ENCODE measurements at places on chromosomes 13 and 19. TPM values are rescaled to one million over a fixed set of nuclear protein-coding genes. Genes with fewer than 3 reads are reported as not detected.
A peak's percentile ranks its signal among the peaks of the same experiment; 100 is the strongest.

Gene CGB2
- total RNA-seq = not detected

Gene CYP4F8
- not detected for total RNA-seq

Gene LILRA2
- total RNA-seq = not detected

Gene URAD
- total RNA-seq = not detected

DNA sequence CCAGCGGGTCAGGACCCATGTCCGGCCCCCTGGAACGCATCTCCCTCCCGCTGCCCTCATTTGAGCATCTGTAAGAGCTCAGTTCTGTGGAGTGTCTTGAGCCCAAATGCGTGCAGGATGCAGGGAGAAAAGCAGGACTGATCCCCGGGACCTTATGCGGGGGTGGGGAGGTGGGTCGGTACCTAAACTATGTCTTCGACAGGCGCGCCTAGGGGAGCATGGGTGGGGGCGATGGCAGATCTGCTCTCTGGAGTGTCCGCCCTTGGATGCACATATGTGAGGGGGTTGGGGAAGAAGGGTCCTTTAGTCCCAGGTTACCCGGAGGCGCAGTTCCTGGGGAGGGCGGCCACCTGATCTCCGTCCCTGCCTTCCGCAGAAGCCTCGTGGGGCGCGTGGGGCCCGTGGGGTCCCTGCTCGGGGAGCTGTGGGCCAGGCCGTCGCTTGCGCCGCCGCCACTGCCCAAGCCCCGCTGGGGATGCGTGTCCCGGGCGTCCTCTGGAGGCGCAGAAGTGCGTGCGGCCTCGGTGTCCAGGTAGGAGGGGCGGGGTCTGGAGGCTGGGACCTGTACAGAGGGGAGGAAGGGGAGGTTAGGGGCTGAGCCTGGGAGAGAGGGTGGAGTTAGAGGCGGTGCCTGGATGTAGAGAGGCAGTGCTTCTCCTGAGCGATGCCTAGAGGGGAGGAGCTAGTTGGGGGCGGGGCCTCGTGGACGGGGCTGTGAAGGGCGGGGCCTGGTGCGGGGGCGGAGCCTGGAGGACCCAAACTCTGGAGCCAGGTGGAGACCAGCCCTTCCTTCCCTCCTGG, 2.9 kb downstream of the CILP2 start:
- no peak overlapping the region for H3K27ac ChIP-seq
- H3K4me1 ChIP-seq = peaks cover 26% of the 10 kb centered on the region
- H3K4me3 ChIP-seq = peak overlapping the region; percentile 70
- no peaks in the 10 kb centered on the region for H3K36me3 ChIP-seq
- peak; percentile 91 for DNase-seq

DNA sequence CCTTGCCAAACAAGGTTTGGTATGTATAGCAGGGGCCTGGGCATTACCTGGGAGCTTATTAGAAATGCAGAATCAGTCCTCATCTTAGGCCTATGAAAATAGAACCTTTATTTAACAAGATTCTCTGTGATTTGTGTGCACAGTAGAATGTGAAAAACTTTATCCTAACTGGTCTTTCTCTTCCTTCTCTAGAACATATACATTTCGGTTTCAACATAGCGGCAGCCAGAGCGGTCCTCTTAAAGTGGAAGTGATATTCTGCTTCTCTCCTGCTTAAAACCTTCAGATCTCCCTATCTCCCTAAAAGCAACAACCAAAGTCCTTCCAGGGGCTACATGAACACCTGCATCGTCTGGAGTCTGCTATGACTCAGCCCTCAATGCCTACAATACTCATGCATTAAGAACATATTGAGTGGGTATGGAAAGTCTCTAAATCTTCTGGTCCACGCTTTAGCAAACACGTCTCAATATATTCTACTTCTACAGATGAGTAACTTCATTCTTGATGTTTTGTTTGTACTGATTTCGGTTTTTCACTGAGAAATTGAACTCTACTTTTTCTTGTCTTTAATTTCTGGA, 84.5 kb downstream of the SPRY2 start:
- H3K4me3 ChIP-seq = no peak overlapping the region
- no peaks in the 10 kb centered on the region for H3K36me3 ChIP-seq

DNA sequence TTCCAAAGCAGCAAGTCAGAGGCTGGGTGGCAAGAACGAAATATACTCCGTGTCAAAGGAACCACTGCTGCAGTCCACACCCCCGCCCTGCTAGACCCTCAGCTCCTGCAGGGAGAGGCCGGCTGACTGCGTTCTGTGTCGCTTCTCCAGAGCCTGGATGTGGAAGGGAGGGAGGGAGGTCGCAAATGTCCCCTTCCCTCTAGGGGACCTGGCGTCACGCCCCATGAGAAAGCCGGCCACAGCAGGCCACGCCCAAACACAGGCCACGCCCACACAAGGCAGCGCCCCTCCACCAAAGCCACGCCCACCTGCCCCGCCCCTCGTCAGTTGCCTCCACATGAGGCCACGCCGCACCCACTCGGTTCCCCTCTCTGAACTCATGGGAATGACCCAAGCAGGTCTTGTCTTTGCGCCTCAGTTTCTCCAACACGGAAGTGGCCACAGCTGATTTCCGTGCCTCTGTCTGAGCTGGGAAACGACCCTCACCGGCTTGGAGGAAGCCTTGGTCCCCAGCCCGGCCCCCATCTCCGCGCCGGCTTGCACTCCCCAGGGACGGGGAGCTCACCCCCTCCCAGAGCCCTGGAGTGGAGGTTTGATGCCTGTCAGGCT, 38.4 kb upstream of the TCF3 start:
- DNase-seq = peak; percentile 80
- peaks cover 27% of the 10 kb centered on the region for H3K27me3 ChIP-seq
- H3K4me1 ChIP-seq = no peaks in the 10 kb centered on the region
- H3K36me3 ChIP-seq = no peaks in the 10 kb centered on the region
- no peak overlapping the region for H3K27ac ChIP-seq

DNA sequence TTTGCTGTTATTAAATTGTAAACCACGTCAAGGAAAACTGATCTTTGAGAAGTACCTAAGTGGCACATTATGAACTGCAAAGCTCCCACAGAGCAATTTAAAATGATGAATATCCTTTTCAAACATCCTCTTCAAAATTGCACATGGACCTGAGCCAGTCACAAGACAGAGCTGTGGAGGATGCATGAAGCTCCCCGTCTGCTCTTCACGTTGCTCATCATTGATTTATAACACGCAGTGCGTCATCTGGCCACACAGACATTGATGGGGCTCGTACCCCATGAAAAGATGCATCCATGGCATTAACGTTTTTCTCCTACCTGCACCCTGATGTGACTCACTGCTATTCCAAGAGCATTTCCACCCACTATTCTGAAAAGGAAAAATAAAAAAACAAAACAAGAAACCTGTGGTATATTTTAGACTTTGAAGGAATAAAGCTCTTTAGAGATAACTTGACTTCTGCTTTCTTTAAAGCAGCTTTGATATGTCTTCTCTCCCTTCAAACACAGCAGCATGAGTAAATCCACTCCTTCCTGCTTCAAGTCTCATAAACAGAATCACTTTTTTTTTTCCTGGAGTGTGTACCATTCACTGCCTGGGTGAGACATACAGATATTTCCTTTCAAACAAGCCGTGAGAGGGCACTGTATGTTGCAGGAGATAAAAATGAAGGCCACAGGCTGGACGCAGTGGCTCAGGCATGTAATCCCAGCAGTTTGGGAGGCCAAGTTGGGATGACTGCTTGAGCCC, 7.2 kb upstream of the SERTM1 start:
- no peak overlapping the region for H3K4me3 ChIP-seq
- no peak for DNase-seq
- H3K36me3 ChIP-seq = no peaks in the 10 kb centered on the region
- H3K4me1 ChIP-seq = no peaks in the 10 kb centered on the region
- H3K27me3 ChIP-seq = peaks cover 6% of the 10 kb centered on the region
- no peak overlapping the region for H3K27ac ChIP-seq

DNA sequence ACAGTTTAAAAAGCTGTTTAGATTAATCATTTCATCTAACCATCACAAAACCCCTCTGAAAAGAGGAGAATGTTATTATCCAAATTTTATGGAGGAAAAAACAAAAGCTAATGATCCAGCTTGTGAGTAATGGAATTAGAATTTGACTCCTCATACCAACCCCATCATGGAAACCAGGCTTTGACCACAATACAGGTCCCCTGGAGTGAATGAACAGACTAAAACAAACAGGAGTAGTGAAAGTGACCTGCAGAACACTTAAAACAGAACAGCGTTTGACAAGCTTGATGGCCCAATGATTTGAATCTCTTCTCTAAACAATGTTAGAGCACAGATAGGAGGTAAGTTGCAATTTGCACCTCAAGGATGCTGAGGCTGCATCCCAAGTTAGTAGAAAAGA, 230.0 kb downstream of the DCT start:
- H3K4me3 ChIP-seq = no peak overlapping the region
- no peak overlapping the region for H3K27ac ChIP-seq
- H3K27me3 ChIP-seq = peaks cover 7% of the 10 kb centered on the region
- no peaks in the 10 kb centered on the region for H3K36me3 ChIP-seq
- H3K4me1 ChIP-seq = peaks cover 4% of the 10 kb centered on the region

GRCh38 chr19:18784786-18785120, 6.4 kb downstream of the COMP start:
- no peaks in the 10 kb centered on the region for H3K36me3 ChIP-seq
- H3K4me1 ChIP-seq = peaks cover 32% of the 10 kb centered on the region
- H3K4me3 ChIP-seq = no peak overlapping the region
- H3K27me3 ChIP-seq = peaks cover 41% of the 10 kb centered on the region
- DNase-seq = no peak

DNA sequence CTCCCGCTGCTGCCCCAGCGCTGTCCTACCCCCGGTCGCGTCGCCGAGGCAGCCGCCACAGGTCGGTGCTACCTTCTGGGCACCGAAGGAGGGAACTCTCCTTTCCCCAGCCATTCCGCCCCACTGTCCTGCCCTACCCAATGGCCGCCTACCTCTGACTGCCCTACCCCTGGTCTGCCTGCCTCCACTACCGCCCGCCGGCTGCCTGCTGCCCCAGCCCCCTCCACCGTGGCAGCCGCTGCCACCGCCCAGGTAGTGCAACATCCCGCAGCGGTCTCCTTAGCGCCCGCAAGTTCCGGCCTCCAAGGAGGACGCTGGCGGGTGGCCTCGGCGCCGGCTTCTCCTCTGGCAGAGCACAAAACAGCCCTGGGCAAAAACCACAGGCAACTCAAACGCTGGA, 1303.1 kb downstream of the UQCRFS1 start:
- H3K4me1 ChIP-seq = no peaks in the 10 kb centered on the region
- no peaks in the 10 kb centered on the region for H3K27me3 ChIP-seq
- no peak for DNase-seq
- H3K27ac ChIP-seq = no peak overlapping the region
- no peaks in the 10 kb centered on the region for H3K36me3 ChIP-seq

DNA sequence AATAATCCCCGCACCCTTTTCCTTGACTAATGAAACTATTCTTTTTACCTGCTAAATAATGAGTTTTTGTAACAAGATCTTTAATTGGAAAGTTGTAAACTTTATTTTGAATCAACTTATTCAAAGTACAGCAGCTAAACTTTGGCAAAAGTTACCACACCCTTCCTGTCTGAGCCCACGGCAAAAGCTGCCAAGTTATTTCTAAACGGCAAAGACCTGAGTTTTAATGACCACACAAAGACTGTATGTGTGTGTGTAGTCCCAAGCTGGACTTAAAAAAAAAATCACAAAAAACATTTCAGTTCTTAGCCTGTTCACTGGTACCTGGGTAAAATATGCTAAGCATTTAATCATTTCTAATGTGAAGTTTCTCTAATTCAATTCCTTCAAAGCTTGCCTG, 60.7 kb downstream of the ZAR1L start:
- no peak overlapping the region for H3K27ac ChIP-seq
- H3K4me3 ChIP-seq = no peak overlapping the region
- no peaks in the 10 kb centered on the region for H3K27me3 ChIP-seq
- no peaks in the 10 kb centered on the region for H3K4me1 ChIP-seq
- no peak for DNase-seq

GRCh38 chr13:44274771-44275205, 98.8 kb upstream of the SERP2 start:
- peak overlapping the region; percentile 82 for H3K27ac ChIP-seq
- peaks cover 30% of the 10 kb centered on the region for H3K4me1 ChIP-seq
- peak overlapping the region; percentile 63 for H3K4me3 ChIP-seq
- H3K36me3 ChIP-seq = peaks cover 9% of the 10 kb centered on the region
- DNase-seq = peak; percentile 15
- peaks cover 3% of the 10 kb centered on the region for H3K27me3 ChIP-seq
